Mammary epithelial cell (primary cell): ENCODE measurements at places on chromosomes 11 and 22.
A peak's percentile ranks its signal among the peaks of the same experiment; 100 is the strongest.

GRCh38 chr11:94017446-94017845 is 3.7 kb upstream of the HEPHL1 start:
- DNase-seq: peak; percentile 93

DNA sequence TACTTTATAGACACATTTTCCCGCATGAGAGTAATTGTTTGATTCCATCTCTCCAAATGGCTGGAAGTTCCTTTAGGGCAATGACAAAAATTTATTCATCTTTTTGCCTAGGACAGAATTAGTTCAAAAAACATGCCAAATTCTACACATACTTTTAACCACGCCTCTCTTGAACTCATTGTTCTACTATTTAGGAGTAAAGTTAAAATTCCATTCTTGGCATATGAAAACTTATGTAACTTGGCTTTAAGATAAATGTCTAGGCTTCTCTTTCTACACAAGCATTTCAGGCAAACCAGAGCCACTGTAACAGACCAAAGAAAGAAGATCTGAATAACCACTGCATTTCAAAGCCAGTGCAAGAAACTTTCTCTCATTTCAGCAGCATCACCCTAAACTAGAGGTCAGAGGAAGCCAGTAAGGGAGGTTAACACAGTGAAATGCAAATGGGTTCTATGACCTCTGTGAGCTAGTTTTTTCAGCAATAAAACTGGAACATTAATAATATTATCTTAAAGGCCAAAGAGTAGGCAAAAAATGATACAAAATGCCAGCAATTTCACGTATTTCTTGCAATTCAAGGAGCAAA is 73.0 kb downstream of the RSF1 start:
- DNase-seq: no peak

DNA sequence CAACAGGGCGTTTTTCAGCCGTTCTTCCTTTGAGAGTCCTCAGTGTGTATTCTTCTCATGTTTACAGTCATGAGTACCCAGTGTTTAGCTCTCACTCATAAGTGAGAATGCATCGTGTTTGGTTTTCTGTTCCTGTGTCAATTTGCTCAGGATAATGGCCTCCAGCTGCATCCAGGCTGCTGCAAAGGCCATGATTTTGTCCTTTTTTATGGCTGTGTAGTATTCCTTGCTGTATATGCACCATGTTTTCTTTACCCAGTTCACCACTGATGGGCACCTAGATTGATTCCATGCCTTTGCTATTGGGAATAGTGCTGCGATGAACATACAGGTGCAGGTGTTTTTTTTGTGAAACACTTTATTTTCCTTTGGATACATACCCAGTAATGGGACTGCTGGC is 23.5 kb downstream of the B3GAT1 start:
- DNase-seq: no peak

- no peak for DNase-seq
Observed at GRCh38 chr11:85164743-85165142, 462.4 kb downstream of the DLG2 start.

DNA sequence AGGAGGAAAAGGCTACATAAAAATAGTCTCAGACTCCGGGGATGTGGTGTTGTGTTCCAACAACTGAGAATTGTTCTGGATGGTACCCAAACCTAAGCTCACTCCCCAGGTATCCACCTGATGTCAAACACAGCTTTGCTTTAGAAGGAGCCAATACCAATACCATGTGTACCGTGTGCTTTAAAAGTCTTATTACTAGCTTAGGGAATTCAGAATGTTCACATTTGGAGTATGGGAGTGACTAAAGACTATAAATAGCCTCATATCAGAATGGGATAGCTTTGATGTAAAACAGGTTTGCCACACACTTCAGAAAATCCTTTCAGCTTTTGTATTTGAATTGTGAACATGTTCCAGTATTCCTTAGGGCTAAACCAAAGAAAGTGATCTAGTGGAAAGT is 248.7 kb upstream of the ARHGAP42 start:
- DNase-seq: no peak

DNA sequence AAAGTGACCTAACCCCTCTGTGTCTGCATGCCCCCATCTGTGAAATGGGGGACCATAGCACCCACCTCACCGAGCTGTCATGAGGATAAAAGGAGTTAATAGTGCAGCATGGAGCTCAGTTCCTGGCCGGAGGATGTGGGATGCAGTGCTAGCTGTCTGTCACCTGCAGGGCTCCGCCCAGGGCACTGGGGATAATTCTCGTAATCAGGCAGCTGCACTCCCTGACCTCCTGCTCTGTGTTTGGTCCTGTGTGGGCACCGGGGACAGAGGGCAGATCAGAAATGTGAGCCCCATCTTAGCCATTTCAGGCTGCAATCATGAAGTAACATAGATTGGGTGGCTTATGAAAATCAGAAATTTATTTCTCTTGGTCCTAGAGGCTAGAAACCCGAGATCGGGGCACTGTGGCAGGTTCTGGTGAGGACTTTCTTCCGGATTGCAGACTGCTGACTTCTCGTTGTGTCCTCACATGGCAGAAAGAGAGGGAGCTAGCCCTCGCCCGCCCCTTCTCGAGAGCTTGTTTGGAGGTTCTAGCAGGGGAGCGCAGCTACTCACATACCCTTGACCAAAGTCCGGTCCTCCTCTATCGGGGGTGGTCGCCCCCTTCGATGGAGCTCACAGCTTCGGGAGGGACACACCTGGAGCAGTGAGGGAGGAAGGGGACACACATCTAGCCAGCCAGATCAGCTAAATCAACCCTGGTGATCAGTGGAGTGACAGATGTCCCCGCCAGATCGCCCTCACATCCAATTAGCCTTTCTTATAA is 3.2 kb downstream of the KCTD17 start:
- no peak for DNase-seq

DNA sequence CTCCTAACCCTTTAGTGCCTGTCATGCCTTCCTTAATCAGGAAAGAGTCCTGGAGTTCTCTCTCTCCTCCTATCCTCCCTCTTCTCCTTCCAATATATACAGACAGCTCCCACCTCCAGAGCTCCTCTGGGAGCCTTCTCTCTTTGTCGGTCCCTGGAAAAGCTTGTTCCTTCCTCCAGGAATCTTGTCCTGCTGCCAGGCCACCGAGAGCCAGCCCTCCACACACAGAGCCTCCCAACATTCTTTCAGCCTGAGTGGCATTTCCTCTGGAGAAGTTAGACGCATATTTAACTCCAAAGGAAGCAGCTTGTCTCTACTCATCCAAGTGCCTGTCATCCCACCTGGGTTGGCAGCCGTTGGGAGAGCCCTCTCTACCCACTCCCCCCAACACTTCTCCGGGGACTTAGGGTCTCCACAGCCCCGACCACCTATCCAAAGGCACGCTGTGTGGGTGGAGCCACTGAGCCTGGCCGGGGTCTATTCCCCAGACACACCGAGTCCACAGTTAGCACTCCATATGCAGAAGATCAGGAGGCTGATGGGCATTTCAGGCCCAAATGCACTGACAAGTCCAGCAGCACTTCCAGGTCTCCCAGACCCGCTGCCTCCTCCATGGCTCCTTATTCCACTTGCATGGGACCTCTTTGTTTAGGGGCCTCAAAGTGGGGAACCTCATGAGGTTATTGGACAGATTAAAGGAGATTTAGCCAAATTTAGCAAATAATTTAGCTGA is 31.1 kb downstream of the DKK3 start:
- DNase-seq: peak; percentile 69

- DNase-seq: no peak
Observed at GRCh38 chr22:50189849-50190181, 4.1 kb downstream of the TRABD start.

DNA sequence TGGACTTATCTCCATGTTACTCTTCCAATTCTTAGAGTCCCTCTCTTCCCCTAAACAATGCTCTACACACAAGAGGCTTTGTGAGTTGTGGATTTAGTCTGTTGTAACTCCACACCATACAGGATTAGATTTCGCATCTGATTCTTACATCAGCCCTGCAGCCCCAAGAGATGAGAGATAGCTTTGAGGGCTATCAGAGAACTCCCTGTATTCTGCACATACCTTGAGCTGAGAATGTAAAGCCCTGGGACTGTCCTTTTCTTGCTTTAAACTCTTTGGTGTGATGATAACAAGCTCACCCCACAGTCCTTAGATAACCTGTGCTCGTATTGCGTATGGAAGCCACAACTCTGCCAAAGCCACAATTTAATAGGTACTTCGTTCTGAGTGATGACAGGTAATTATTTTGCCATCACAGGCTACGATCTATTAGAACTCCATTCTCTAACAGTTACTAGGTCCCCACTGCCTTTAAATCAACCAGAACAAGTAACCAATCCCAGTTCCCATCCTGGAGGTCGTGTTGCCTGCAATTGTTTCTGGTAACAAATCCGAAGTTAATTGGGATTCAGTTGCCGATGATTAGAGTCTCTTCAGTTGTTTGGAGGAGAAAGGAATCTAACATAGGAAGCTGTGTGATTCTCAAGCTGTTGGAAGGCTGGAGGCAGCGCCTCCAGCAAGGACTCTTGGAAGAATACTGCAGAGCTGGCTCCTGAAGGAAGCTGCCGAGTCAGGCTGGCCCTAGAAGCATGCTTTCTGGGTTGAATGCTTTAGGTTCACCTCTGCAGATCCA is 1.3 kb upstream of the PARVG start:
- no peak for DNase-seq

- DNase-seq: no peak
Observed at GRCh38 chr11:7648264-7648663, 25.0 kb downstream of the CYB5R2 start.

GRCh38 chr22:44118645-44119315 is 61.9 kb upstream of the PARVG start:
- DNase-seq: no peak

- no peak for DNase-seq
Observed at GRCh38 chr11:13276454-13276831, 1.1 kb upstream of the BMAL1 start.

- peak; percentile 75 for DNase-seq
Observed at GRCh38 chr11:29293825-29294224, 723.0 kb downstream of the KCNA4 start.
